ENCODE measurements at places on chromosomes 11 and 22.

DNA sequence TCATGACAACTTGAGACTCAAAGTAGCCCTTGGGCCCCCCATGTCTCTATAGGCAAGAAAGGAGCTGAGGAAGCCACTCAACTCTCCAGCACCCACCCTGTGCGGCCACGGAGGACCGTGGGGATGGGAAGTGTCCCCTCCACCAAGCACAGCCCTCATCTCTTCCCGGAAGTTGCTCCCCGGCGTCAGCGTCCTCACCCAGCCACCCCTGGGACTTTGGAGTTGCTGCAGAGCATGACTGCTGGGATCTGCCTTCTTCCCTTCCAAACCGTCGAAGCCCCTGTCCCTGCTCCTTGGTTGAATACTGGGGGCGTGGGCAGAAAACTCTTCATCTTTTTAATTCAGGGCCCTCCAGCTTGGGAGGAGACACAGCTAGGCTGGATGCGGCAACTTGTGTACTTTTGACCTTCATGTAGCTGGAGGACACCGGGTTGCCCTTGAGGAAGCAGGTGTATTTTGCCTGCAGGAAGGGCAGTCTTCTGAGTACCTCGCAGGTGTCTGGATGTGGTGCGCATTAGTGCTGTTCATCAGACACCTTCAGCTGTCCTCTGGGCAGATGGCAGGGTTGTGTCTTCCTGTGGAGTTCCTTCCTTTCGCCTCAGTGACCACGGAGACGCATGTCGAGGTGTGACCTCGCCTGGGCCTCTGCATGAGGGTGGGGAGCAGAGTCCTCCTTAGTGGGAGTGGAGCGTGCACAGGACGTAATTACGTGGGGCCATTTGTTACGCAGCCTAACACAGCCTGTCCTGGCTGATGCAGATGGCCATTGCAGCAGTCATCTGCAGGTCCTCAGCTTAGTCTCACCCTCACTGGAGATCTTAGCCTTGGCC, 12.2 kb upstream of the IFITM3 start:
- no peak for DNase-seq

DNA sequence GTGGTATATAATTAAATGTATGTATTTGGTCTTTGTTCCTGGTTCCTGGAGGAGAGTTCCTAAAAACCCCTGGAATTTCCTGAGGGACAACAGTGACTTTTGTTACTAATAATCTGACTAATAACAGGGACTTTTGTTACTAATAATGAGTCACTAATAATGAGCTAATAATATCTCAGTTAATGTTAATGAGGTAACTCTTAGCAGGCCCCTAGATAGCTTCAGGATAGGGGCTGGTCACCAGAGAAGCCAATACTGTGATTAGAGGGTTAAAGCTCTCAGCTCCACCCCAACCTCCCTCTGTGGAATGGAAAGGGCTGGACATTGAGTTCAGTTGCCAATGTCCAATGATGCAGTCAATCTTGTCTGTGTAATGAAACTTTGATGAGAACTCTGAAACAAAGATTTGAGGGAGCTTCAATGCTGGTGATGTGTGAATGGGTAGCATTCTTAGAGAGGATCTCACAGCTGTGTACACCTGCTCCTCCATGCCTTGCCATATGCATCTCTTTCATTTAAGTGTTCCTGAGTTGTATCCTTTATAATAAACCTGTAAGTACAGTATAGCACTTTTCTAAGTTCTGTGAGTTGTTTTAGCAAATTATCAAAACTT, 1431.4 kb upstream of the TENM4 start:
- no peak for DNase-seq

DNA sequence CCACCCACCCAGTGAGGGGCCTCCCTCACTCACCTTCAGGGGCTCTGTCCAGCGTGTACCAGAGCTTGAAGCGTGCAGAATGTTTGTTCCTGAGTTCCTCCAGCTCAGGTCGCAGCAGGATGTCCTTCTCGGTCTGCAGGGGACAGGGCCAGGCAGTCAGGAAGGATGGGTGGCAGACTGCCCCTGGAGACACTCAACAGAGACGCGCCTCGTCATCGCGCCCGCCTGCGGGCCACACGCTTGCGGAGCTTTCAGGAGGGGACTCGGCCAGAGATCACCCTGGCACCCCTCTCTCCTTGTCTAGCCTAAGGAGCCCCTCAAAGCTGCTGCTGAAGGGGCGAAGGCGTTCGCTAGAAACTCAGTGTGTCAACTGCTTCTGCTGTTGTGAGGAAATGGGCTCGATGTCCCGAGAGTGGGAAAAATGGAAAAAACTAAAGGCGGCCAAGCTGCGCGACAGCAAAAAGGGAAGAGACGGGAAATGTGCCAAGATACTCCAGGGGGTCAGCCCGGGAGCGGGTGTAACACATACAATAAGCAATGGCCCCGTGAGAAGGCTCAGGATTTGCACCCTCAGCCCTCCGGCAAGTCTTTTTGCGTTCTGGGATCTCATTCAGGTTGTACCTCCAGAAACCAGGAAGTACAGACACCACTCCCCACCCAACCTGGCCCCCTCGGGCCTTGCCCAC, 9.2 kb upstream of the POLDIP3 start:
- no peak for DNase-seq

DNA sequence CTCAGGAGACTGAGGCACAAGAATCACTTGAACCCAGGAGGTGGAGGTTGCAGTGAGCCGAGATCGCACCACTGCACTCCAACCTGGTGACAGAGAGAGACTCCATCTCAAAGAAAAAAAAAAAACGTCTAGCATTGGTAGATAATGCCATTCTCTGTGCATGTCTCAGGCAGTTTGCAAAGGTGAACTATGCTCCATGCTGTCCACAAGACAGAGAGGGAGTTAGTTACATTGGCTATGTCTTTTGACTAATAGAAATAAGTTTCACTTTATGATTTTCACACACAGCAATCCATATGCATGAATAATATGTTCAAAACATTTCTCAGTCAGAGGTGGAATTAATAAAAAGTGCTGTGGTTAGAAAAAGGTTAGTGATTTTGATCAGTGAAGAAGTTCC, 591.4 kb downstream of the ETS1 start:
- no peak for DNase-seq

All from activated CD4-positive, CD25-positive, alpha-beta regulatory T cell treated with anti-CD3 and anti-CD28 coated beads, Interleukin-2, amount 50 U/mL, for 16 hours (primary cell).